Neural progenitor cell (in vitro differentiated cells): ENCODE measurements at places on chromosomes 6 and 20. TPM values are rescaled to one million over a fixed set of nuclear protein-coding genes. Genes with fewer than 3 reads are reported as not detected.

PRDM13 gene
- total RNA-seq, result not detected in 2 replicates

GSTA2 gene
- not detected in 2 replicates for total RNA-seq

RNF8 gene
- 41.3 and 68.5 TPM in 2 replicates for total RNA-seq

PREX1 gene
- 4.5 and 13.4 TPM in 2 replicates for total RNA-seq

DNA sequence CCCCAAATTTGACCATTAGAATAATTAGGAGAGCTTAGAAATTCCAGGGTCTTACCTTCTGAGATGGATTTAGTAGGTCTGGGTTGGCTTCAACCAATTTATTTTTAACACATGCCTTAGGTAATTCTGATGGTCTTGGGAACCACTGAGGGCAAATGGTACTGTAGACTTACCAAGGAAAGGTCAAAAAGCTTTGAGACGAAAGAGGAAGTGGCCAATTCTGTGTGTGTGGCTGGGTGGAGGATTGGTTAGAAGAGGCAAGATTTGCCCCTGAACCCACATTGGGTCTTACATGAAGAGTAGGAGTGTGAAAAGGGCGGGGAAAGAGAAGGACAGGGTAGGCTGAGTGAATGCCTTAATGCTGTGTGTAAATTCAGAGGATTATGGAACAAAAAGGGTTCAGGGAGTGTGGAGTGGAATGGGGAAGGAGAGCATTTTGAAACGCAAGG, 2.7 kb downstream of the ITCH start:
- DNase-seq, result no peak

DNA sequence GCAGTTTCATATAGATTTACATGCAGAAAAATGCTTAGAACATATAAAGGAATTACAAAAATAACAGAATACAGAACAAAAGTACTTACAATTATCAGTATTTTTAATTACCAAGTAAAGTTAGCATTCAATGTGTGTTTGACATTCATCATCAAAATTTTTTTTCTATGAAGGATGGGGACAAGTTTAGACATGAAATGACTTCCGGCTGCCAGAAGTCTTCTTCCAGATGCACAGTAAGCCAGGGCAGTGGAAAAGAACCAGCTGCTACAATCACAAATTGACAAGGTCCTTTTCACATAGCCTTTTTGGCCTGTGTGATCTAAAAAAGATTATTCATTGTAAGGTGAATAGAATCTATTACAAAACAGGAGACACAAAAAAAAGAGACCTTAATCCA, 73.8 kb downstream of the HUS1B start:
- no peak for DNase-seq

OR2J3 gene
- 0.04 TPM in 1 of 2 replicates, not detected in the other for total RNA-seq

DNA sequence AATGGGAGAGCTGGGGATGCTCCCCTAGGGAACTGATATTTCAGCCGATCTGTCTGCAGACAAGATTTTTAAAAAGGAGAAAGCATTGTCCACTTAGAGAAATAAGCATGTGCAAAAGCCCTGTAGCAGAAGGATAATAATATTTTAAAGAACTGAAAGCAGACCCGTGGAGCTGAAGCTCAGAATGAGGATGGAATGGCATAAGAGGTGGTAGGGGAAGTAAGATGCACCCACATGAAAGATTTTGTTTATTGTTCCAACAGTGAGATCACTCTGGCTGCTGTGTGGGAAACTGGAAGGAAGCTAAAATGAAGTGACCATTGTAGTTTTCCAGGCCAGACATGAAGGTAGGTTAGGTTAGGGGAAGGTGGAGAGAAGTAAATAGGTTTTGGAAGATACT, 266.4 kb upstream of the PRDM1 start:
- DNase-seq, result no peak

GRCh38 chr20:47244451-47244850, 112.0 kb downstream of the ZMYND8 start:
- no peak for DNase-seq
